ENCODE measurements at places on chromosomes 13 and 19.

DNA sequence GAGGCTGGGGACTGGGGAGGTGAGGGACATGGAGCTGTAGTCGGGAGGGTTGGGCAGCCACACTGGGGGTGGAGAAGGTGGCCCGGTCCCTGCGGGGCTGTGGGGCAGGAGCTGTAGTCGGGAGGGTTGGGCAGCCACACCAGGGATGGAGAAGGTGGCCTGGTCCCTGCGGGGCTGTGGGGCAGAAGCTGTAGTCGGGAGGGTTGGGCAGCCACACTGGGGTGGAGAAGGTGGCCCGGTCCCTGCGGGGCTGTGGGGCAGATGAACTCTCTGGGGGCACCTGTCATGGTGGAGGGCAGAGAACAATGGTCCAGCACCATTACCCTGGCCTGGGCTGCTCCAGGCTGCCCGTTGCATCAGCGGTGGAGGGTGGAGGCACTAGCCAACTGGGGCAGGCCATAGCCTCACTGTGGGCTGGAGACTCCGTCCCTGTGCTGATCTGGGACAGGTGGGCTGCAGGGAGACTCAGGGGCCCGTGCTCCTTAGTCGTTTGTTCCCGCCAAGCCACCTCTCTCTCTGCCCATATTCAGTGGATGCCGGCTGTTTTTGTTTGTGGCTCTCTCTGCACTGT is 51.4 kb downstream of the ATP11A start:
- DNase-seq: no peak

- no peak for DNase-seq
These were observed 148.5 kb downstream of the GPC5 start for GRCh38 chr13:91546900-91547299.

DNA sequence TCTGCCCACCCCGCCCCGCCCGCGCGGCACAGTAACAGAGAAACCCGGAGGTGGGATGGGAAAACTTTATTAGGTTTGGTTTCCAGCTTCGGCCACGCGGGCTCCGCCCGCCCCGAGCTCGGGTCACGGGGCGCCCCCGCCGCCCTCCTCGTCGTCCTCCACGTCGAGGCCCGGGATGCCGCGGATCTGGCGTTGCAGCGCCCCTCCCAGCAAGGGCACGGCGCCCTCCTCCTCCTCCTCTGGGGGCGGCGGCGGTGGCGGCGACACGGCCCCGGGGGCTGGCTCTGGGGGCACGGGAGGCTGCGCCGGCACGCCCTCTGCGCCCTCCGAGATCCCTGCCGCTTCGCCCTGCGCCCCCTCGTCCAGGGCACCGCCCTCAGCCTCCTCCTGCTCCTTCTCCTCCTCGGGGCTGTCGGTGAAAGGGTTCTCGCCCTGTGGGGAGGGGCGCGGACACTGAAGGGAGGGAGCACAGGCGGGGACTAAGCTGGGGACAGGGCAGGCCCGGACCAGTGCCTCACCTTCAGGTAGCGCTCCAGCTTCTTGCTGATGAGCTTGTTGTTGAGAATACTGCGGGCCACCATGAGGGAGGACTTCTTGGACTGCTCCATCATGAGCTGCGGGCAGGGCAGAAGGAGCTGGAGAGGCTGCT is 536 bp upstream of the AKAP8 start:
- DNase-seq: peak; percentile 50

- DNase-seq: no peak
These were observed 78.4 kb downstream of the MIPEP start for GRCh38 chr13:23810685-23811240.

GRCh38 chr19:50803633-50804419 is 13.6 kb downstream of the ACP4 start:
- no peak for DNase-seq

DNA sequence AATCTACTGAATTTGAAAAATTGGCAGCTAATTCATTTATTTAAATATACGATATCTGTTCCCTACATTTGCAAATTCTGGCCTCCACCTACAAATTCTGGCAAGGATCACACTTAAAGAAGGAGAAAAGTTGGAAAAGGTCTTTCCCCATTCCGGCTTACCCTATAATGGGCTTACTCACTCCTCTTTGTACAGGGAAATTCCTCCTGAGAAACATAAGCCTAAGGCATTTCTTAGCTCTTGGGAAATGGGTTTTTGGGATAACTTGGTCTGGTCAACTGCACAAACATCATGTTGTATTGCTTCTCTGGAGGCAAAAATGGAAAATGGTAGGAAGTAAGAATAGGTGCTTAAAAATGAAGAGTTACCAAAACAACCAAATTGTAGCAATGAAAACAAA is 25.5 kb downstream of the KCTD12 start:
- DNase-seq: no peak

Measured in hindlimb muscle (tissue), 1 donor.